Activated CD4-positive, CD25-positive, alpha-beta regulatory T cell (primary cell): ENCODE measurements at places on chromosomes 5 and 9.

GRCh38 chr5:23001120-23001519 lies 148.0 kb upstream of the CDH12 start:
- no peak for DNase-seq

DNA sequence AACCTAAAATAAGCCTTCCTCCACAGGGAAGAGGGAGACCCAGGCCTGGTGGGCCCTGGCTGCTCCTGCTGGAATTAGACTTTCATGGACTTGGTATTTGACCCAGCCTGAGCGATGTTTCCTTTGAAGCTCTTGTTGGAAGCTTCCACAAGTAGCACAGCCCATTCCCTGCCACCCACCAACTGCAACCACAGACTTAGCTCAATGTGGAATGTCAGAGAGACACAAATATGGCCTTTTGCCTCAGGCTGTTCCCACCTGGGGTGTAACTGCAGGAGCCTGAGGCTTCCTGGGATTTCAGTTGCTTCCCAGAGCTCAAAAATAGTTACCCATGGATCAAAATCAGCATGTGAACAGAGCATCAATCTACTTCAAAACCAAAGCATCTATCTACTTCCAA lies 70.3 kb upstream of the LHFPL2 start:
- DNase-seq = no peak

DNA sequence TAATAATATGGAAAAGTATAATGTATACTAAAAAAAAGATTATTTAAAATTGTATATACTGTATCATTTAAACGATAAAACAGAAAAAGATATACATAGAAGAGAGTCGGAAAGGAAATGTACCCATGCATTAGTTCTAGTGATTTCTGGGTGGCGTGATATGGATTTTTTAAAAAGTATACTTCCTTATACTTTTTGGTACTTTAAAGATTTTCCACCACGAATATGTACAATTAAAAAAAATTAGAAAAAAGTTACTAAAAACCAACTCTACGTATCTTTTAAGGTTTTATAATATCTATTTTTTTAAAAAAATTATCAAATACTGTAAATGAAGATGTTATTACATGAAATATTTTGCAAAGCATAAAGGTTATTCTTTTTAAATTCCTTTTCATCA lies 12.3 kb downstream of the PHF19 start:
- DNase-seq = no peak

- DNase-seq = no peak
Measured at GRCh38 chr5:35046774-35047173, 975 bp downstream of the AGXT2 start.

DNA sequence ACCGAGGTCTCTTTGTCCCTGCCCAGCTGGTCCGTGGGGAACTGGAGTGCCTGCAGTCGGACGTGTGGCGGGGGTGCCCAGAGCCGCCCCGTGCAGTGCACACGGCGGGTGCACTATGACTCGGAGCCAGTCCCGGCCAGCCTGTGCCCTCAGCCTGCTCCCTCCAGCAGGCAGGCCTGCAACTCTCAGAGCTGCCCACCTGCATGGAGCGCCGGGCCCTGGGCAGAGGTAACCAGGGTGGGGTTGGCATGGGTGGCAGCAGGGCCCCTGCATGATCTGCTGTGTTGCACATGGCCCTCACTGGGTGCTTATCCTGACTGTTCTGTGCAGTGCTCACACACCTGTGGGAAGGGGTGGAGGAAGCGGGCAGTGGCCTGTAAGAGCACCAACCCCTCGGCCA lies 119.2 kb upstream of the ICE1 start:
- no peak for DNase-seq
